ENCODE measurements at places on chromosomes 3 and 15.

DNA sequence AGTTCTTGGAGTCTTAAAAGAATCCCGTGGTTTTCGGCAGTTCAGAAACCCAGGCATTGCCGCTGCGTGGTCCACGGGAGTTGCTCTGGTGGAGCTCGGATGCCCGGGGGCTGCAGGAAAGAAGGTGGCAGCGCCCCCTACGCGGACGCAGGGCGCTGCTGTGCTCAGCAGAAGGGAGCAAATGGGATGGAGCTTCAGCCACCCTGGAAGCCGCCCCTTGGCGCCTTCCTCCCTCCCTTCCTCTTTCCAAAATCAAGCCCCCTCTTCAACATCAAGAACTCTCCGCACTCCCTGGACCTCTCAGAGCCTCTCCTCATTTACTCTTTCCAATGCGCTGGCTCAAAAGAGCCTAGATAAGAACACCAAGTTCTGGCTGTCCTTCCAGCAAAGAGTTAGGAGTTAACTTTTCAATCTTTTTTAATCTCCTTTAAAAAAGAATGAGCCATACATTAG, 880 bp upstream of the CHRNA7 start:
- no peak for DNase-seq

GRCh38 chr3:65425880-65426279, 612.8 kb downstream of the MAGI1 start:
- DNase-seq: no peak

DNA sequence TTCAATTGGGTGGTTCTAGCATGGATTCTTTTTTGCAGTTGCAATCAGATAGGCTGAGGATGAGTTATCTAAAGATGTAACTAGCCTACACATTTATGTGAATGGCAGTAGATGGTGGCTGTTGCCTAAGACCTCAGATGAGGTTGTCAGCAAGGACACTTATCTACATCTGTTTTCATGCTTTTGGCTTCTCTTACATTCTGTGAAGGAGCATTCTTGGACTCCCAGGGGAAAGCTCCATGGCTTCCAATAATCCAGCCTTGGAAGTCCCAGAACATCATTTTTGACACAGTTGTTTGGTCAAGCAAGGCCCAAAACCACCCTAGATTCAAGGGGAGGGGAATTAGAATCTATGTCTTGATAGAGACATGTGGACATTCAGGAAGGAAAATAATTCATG, 332.2 kb upstream of the RBMS3 start:
- DNase-seq: no peak

DNA sequence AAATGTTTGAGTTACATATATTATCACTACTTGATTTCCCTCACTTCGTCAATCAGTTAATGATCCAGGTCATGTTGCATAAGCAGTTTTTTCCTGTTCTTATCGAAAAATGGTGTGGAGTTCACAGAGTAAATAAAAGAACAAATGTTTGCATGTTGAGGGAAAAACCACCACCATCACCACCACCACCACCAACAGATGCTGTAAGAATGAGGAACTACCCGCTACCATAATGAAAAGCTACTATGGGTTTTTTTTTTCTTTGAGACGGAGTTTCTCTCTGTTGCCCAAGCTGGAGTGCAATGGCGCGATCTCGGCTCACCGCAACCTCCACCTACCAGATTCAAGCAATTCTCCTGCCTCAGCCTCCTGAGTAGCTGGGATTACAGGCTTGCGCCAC, 27.6 kb downstream of the RUBCN start:
- DNase-seq: no peak

- DNase-seq: peak; percentile 76
These were observed 4.3 kb upstream of the TSEN2 start for GRCh38 chr3:12479919-12480427.

- no peak for DNase-seq
These were observed 89.7 kb upstream of the CMC1 start for GRCh38 chr3:28151608-28152228.

GRCh38 chr15:31236184-31237042, 90.2 kb upstream of the KLF13 start:
- no peak for DNase-seq

GRCh38 chr15:68638953-68639515, 60.2 kb downstream of the CORO2B start:
- DNase-seq: no peak

DNA sequence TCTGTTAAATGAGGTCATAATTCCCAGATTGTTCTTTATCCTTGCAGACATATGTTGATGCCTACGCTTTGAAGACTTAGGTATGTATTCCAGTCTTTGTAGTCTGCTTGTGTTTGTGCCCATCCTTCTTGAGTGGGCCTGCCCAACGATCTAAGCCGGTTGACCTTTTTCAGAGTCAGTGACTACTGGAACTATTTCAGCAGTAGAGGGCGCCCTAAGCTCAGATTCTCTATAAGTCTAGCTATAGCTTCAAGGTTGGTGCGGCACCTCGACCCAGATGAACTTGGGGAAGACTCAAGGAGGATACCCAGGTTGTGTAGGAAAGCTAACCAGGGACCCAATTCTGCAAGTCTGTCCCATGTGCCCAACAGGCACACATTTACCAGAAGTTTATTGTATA, 228.8 kb upstream of the PPP2R3A start:
- DNase-seq: peak; percentile 35

- no peak for DNase-seq
These were observed 8.5 kb upstream of the ZXDC start for GRCh38 chr3:126484148-126484547.

DNA sequence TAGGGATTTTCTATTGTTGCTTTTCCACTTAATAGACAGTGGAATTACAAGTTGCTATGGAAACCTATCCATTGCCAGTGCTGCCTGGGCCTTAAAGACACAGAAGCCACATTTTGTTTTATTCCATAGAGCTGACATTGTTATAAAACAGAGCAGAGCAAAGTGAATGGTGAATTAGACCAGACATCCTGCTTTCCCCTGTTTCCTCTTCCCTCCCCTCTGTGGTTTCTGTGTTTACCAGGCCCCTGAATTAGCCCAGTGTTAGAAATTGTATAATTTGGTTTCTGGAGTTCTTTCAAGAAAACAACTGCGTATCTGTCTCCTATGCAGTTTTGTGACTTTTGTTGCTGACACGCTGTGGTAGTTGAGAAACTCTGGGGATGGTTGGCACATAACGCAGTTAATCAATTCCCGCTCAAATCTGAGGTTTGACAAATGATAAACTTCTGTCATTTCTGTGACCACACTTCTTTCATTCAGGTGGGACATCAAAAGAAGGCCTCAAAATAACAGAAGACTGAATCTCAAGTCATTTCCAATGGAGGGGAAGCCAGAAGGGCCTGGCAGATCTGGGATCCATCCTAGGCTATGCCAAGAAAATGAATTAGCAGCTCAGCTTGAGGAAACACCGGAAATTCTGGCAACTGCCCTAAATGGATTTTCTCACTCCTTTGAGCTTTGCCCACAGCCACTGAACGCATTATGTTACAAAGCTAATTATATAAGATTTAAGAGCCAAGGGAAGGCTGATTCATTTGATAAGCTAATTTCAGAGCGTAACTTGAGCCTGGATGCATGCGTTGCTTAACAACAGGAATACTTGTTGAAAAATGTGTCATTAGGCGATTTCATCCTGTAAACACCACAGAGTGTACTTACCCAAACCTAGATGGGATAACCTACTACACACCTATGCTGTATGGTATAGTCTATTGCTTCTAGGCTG, 46.9 kb downstream of the NR1D2 start:
- DNase-seq: no peak

DNA sequence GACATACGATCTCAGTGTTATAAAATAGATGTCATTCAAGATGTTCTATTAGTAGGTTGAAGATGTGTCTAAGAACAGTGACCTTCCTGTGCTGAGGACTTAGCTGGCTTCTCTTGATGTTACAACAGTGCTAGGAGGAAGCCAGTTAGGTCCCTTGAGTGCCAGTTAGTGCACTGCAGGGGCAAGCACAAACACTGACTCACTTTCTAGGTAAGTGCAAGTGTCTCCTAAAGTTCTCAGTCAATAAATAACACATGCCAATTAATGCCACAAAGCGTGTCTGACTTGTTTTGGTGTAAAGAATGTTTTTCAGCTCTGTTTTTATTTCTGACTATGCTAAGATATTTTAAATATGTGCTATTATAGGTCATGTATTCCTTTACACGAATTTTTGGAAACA, 211.8 kb downstream of the NAALADL2 start:
- DNase-seq: no peak

GRCh38 chr3:14303336-14304100, 98.9 kb upstream of the SLC6A6 start:
- DNase-seq: no peak

DNA sequence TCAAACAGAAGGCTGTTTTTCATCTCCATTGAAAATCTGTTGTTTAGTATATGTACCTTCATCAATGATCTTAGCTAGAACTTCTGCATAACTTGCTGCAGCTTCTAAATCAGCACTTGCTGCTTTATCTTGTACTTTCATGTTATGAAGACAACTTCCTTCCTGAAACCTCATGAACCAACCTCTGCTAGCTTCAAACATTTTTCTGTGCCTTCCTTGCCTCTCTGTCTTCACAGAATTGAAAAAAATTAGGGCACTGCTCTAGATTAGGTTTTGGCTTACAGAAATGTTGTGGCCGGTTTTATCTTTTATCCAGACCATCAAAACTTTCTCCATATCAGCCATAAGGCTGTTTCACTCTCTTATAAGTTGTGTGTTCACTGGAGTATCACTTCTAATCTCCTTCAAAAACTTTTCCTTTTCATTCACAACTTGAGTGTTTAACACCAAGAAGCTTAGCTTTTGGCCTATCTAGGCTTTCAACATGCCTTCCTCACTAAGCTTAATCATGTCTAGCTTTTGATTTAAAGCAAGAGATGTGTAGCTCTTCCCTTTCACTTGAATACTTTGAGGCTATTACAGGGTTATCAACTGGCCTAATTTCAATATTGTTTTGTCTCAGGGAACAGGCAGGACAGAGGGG, 78.6 kb downstream of the IGSF11 start:
- DNase-seq: peak; percentile 69

DNA sequence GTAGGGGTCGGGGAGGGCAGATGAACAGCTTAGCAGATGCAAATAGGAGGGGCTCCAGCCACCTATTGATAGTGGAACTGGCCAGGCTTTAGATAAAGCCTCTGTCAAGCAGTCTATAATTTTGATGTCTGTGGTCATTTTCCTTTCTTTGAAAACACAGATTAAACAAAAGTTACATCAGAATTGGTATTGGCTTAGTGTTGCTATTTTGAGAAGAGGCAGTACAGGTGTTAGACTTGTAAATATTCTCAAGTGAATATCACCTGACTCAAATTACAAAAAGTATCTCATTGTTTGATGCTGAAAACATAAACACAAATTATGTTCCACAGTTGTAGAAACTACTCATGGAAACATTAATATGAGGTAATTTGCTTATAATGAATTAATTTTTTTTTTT, 18.1 kb downstream of the GHRL start:
- no peak for DNase-seq

DNA sequence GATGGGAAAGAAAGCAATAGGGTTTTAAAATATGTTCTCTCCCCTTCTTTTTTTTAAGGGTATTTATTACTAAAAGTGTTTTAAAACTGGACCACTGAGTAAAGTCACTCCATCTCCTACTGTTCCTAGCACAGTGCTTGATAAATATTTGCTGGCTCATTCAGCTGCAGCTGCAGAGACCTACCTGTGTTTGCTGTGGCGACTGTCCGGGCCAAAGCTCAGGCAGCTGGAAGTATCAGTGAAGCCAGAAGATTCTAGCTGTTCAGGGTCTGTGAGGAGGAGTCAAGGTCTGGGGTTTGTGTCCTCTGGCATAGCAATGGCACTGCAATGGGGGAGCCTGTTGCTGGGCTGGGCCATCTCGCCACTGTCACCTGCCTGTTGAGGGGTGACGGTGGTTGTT, 109.9 kb downstream of the RPLP1 start:
- DNase-seq: no peak

- DNase-seq: peak; percentile 74
These were observed 4.4 kb downstream of the SH3BP5 start for GRCh38 chr3:15327941-15328340.

DNA sequence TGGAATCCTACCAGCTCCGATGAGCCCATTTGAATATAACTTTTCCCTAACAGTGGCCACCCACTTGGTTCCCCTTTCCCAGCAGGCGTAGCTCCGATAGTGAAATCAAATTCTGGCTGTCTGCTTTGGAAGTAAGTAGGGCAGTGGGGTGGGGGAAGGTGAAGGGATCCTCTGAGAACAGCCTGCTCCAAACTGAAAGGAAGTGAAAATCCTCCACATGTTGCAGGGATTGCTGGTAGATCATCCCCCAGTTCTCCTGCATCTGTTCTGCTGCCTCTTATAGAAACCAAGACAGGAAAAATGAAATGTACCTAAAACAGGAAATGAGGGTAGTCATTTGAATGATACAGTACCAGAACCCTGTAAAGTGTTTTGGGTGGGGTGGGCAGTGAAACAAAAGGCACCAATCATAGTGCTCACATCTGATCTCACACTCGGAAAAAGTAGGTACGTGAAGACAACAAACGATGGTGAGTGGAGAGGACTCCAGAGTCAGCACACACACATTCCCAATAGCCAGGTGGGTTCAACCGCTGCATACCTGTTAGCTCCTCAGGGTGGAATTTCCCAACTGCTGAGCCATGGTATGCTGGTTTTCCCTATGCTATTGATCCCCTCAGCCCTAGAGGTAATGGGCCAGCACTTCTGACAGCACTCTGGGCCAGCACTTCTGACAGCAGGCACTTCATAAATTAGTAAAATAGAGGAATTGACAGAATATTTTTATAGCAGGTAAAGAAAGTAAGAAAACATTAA, 304.9 kb upstream of the ADAMTS9 start:
- DNase-seq: no peak

DNA sequence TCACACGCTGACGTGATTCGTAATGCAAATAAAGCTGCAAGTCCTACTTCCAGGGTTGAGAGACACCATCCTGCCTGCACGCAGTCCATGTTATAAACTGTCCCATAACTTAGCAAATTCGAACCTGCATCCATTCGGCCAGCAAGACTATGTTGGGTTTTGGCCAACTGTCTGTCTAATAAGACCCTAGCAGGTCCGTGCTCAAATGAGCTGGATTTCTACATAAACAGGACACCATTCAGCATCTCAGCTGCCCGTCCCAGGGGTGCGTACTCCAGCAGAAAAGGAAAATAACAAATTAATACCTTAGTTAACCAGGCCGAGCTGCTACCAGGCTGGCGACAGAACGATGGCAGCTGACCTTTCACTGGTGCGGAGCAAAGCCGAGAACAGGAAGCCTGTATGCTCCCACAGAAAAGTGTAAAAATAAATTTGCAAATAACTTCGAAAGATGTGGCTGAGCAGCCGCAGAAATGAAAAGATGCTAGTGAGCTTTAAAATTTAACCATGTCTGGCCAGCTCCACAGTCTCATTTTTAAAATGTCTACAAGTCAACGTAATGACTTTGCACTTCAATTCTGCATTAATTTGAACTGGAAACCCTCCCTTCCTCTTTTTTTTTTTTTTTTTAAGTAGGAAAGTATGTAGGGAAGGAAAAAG, 97.1 kb upstream of the SNRPA1 start:
- no peak for DNase-seq
